ENCODE measurements at places on chromosomes 2 and 18.

DNA sequence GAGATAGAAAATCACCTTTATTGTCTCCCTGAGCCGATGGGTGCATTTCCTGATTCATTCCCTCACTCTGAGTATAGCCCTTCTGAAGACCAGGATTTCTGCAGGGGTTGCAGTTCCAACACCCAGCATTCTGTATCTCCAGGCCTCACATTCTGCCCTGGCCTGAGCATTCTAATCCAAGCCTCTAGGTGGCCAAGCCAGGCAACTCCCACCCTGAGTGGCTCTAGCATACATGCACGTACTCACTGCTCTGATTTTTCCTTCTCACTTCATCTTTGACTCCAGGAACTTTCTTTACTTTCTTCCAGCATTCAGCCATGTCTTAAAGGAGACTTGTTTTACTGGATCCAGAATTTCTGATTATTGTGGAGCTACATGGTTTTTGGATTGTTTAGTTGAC, 100.7 kb upstream of the STK39 start:
- no peak for DNase-seq

- DNase-seq: peak; percentile 2
Observed at GRCh38 chr2:74379851-74380789, at the start of gene DCTN1. Gene DCTN1 (minus strand): TSS chr2:74380311. CDS start chr2:74380037, 274 bp downstream.

- no peak for DNase-seq
Observed at GRCh38 chr2:169715379-169716237, 18.0 kb upstream of the KLHL23 start.

DNA sequence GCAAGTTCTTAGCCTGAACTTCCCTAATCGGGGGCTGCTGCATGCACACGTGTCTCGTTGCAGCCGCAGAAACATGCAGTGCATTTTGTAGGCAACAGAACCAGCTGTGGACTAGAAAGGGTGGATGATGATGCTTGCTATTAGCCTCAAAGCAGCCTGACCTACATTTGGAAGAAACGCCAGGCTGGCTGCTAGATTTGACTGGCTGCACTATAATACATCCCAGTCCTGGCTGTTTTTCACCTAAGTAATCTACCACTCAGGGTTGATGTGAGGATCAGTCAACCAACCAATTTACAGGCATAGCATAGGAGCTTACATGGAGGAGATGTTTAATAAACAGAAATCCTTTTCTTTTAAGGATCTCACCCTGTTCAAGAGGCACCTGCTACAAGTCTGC, 56.4 kb upstream of the SPP2 start:
- DNase-seq: no peak

GRCh38 chr2:59296279-59296678, 1055.2 kb upstream of the FANCL start:
- no peak for DNase-seq

- no peak for DNase-seq
Observed at GRCh38 chr2:235844561-235844960, 323.6 kb downstream of the GBX2 start.

DNA sequence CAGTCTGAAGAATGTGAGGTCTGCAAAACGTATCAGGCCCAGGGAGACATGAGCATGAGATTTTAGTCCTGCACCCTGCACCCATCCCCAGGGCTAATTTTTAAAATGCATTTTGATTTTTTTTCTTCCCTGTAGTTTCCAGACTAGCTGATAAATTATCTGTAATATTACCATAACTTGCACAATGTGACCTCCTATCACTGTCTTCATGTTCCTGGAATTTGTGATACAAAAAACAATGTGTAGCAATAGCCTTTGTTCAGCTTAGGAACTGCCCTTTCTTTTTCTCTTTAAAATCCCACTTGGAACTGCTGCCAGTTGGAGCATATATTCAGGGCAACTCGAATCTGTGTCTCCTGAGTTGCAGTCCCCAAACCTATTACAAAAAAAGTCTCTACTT, 222.8 kb upstream of the HS6ST1 start:
- no peak for DNase-seq

- DNase-seq: no peak
Observed at GRCh38 chr2:113850687-113851086, 39.2 kb upstream of the ACTR3 start.

DNA sequence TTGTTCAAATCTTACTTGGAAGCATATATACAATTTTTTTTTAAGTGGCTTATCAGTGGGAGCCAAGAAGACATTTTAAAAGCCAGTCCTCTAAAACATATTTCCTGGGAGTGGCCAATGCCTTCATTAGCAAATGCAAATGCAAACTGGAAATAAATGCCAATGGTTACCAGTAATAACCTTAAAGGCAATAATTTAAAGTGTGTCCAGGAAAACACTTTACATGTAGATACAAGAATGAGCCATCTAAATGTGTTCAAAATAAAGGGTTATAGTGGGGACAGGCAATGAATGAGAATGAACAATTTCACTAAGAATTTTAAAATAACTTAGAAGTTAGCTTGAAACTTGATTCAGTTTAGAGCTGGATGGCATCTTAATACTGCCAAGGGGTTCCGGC, 64.2 kb downstream of the FARSB start:
- DNase-seq: no peak

GRCh38 chr2:223954401-223954800, 2.9 kb upstream of the MRPL44 start:
- DNase-seq: no peak

GRCh38 chr2:77977471-77978063, 455.4 kb upstream of the LRRTM4 start:
- DNase-seq: no peak
